ENCODE measurements at places on chromosomes 7 and 10.

- no peak for DNase-seq
Measured at GRCh38 chr10:48309711-48310226, 3.3 kb downstream of the MAPK8 start.

DNA sequence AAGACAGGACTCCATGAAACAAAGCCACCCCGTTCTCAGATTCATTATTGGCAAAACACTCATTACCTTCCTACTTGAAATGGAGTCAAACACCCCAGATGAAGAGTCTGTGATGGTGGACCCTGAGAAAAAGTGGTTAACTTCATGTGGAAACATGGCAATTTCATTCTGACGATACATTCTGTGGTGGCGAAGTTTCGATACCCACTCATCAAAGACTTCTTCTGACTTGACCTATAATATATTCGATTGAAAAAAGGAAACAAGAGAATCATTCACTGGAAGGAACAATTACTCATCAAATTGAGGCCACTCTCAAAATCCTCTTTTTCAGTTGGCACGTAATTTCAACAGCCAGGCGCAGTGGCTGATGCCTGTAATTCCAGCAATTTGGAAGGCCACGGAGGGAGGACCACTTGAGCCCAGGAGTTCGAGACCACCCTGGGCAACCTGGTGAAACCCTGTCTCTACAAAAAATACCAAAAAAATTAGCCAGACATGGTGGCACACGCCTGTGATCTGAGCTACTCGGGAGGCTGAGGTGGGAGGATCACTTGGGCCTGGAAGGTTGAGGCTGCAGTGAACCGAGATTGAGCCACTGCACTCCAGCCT lies 108.8 kb upstream of the GSDME start:
- no peak for DNase-seq

DNA sequence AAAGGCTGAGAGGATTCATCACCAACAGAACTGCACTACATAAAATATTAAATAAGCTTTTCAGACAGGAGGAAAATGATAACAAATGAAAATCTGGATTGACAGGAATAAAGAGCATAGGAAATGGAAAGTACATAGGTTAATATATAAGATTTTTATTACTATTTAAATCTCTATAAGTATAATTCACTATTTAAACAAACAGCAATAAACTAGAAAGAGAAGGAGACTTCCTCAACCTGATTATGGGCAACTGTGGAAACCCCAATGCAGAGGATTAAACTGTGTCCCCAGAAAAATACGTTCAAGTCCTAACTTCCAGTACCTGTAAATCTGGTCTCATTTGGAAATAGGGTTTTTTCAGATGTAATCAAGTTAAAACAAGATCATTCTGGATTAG lies 14.8 kb upstream of the ASL start:
- no peak for DNase-seq

DNA sequence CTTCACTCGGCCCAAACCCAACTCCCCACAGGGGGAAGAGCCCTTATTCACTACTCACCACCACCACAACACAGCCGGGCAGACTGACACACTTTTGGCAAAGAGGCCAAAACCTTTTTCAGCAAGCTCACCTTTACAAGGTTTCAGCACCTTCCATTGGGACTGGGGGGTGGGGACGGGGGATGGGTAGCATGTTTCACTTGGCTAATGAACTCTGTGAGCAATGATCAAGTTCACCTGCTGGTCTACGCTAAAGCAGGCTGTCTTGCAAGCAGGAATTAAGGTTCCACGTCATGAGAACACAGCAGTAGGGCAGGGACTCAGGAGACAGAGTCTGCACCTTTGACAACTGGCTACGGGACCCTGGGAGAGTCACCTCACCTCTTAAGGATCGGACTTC lies 7.0 kb downstream of the FAM53B start:
- no peak for DNase-seq

DNA sequence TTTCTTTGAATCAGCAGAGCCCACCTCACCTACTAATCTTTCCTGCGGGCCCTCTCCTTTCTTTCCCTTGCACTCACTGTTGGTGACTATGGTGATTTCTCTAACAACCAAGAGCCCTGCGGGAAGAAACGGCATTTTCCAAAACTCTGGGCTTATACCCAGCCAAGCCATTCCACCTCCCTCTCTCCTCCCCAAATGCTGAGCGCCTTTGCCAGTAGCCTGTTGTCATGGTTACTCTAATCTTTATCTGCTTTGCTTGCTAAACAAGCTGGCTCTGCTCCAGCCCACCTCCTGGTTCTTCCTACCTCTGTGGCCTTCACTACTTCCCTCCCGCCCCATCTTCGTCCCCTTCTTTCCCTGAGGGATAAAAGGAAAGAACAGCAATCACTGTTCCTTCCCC lies 86.7 kb downstream of the DGKI start:
- peak; percentile 17 for DNase-seq

- no peak for DNase-seq
Measured at GRCh38 chr7:78333530-78334425, 535.2 kb downstream of the PHTF2 start.

- no peak for DNase-seq
Measured at GRCh38 chr7:75924889-75925288, 9.9 kb downstream of the POR start.

DNA sequence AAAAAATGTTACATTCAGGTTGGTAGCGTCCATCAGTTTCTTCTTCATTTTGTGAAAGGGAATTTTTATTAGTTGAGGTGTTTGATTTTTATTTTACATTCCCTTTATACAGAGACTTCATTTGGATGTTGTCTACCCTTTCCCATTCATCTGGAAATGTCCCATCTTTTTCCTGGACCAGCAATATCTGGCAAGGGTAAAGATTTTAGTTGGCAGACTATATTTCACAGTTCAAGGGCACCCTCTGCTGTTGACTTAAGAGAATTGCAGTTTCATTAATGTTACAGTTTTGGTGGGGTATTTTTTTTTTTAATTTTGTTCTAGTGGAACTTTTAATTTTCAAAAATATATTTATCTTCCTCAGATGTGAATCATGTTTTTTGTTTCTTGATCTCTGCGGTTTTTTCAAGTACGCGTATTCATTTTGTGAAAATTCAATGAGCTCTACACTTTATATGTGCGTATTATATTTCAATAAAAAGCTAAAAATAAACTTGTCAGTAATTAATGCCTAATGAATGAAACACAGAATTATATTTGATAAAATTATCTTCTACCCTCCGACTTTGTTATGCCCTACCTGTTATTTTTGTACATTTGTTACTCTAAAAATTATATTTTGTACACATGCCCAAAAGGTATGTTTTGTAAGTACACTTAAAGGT lies 97.9 kb upstream of the KLF14 start:
- DNase-seq, result no peak

DNA sequence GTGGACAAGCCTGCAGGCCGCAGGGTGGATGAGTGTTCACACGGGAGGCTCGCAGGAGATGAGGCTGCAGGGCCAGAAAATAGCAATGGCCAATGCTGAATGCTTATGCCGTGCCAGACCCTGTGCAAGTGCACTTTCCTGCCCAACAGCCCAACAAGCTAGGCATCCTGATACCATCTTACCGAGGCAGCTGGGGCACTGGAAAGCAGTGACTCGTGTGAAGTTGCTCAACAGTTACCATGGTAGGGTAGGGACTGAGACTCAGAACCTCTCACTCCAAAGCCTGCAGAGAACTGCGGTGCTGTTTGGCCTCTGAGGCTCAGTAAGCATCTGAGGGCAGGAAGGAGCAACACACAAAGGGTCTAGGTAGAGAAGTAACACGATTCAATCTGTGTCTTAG lies 43.7 kb downstream of the JAZF1 start:
- no peak for DNase-seq

DNA sequence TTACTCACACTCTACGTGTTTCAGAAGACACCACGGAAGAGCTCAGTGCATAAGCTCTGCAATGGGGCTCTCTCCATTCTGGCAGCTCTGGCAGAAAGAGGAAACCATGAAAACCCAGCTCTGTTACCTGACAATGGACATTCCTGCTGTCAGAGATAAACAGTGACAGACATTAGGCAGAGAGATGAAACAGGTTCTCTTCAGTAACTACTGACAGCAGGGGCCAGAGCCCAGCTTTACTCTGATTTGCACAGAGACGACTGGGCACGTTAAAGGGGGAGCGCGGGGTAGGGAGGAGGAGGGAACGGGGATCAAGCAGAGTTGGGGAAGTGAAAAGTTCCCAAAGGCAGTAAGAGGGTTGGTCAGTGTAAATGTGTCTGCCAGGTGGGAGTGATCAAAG lies 206.1 kb downstream of the RAMP3 start:
- DNase-seq, result no peak

DNA sequence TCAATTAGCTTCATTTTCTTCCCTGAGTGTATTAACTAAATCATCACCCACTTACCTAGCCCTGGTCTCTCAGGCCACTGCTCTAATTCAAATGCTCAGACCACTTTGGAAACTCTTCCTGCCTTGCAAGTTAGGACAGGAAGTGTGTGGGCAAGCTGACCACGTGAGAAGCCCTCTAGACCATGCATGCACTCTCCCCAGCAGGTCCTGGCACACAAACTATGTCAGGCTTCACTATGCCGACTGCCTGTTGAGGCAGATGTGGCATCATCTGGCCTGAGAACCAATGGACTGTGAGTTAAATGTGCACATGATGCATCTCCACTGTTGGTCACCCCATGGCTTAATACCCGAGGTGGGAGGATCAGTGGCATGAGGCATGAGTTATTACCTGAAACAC lies 439.6 kb downstream of the GRID1 start:
- no peak for DNase-seq

DNA sequence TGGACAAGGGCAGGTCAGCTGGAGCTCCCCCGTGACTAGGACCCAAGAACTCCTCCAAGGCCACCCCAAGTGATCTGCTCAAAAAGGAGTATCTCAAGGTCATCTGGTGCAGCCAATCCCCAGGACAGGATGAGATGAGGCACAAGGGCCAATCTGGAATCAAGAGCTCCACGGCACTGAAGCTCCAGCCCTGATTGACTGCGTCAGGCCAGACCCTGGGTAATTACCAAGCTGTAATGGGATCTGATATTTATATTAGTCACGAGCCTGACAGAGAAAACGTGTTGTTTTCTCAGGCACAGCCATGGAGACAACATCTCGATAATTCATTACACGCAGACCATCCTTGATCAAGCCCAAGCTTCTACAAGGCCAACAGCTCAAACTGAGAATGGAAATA lies 4.2 kb downstream of the KCNMA1 start:
- no peak for DNase-seq

DNA sequence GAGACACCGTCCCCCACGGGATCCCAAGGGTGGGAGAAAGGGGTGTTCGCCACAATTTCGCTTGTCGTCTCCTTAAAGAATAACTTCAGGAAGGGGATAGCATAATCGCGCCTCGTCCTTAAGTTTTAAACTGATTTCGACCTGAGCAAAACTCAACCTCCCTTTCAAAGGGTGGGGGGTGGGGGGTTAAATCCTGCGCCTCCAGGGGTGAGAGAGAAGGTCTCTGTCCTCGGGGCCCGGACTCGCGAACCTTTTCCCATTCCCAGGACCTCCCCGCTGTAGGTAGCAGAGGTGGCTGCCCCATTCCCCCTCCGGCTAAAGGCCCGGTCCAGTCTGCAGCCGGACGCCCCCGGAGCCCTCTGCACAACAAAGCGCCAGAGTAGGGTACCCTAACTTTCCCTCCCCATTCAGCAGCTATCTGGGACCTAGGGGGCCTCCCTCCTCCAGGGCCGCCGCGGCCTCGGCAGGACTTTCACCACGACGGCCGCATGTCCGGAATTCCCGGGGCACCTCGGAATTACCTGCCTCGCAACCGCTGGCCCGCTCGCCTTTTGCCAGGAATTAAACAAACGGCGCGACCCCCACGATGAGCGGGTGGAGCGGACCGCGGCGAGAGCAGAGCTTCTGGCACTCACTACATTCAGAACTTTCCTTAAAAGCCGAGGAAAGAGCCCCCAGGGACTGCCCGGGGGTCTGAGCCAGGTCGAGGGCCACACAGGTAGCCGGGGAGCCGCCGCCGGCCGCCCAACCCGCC lies 1.7 kb downstream of the CDK6 start:
- peak; percentile 16 for DNase-seq
